Right renal pelvis (tissue), 4 donors: ENCODE measurements at places on chromosomes 3 and 15.

GRCh38 chr3:16837602-16838001 lies 47.2 kb upstream of the PLCL2 start:
- no peak for DNase-seq

DNA sequence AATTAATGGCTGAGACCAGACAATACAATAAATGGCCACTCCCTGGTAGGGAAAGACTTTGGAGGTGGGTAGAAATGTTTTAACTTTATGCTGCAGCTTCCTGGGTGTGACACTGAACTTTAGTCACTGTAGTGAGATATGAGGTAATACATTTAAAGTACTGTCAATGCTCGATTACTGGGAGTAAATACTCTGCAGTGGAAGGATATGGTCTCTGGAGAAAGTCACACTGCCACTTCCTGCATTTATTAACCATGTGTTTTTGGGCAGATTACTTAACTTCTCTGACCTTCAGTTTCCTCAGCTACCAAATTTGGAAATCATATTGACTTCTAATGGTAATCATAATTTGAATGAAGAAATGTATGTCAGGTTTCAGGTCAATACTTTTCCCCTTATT lies 317.1 kb upstream of the TGFBR2 start:
- DNase-seq, result no peak

- no peak for DNase-seq
Observed at GRCh38 chr15:39919748-39920509, at the start of gene GPR176. TSS of gene GPR176 (minus strand) at chr15:39920266. CDS start at chr15:39920026, 240 bp downstream.

- DNase-seq, result no peak
Observed at GRCh38 chr3:13280811-13281506, 139.2 kb downstream of the NUP210 start.

- DNase-seq, result no peak
Observed at GRCh38 chr3:21944251-21944650, 193.2 kb upstream of the ZNF385D start.

DNA sequence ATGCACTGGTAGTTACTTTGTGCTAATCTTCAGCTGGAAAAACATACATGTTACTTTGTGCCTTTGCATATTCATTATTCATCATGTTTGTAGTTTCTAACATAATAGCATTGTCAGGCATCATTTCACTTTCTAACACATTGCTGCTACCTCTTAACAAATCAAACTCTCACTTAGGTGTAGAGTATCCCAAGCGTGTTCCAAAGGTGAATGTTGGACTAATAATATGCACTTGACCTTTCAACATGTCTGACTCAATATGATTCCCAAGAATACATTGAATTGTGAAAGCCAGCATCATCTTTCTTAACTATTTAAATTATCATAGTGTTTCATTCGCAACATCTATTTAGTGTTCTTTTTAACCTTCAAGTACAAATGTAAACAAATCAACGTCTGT lies 211.6 kb downstream of the BBX start:
- DNase-seq, result no peak

- no peak for DNase-seq
Observed at GRCh38 chr3:14876921-14877333, 58.2 kb downstream of the FGD5 start.

GRCh38 chr3:35383719-35384555 lies 255.4 kb upstream of the ARPP21 start:
- DNase-seq, result no peak

GRCh38 chr15:79657722-79658121 lies 225.6 kb downstream of the MINAR1 start:
- no peak for DNase-seq

DNA sequence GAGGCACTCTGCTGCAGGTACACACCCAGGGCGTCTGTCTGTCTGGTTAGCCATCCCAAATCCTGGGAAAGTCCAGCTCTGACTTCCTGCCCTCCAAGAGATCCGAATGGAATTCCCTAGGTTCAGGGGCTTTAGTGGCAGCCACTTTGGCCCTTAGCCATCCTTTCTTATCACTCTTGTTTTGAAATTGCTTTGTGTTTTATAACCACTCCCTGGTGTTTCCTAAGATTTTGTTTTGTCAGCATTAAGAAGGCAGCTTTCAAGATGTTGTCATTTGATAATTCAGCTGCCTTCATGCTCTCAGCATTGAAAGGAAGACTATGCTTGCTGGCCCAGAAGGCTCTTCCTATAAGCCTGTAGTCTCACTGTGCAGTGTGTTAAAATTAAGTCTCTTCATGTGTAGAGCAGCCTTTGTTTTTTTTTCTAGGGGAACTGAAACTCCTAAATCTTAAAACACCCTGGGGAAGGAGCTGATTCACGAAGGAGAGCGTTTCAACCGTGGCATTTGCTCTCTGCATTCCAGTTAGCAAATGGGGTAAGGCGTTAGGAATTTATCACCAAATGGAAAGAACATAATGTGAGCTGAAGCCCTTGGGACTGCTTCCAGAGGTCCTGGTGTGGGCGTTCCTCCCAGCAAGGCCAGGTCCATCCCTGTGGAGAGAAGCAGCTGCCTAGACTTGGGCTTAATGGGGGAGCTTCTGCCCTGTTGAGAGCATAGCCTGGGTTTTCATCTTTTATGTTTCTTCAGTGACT lies 14.2 kb upstream of the CLEC3B start:
- no peak for DNase-seq

- DNase-seq, result no peak
Observed at GRCh38 chr15:36886191-36886590, 214.2 kb downstream of the MEIS2 start.

DNA sequence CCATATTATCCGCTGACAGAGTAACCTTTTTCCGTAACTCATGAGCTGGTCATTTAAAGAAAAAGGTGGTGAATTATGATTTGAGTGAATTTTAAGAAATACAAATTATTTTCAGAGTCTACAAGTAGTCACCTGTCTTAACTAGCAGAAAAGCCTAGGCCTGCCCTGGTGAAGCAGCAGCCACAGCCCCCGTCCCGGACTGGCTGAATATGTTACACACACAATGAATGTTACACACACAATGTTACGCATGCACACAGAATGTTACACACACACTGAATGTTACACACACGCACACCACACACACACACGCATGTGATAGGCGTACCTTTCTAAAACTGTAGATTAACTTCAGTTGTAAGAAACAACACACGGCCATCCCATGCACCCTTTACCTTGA lies 77.8 kb downstream of the VGLL4 start:
- DNase-seq, result no peak

GRCh38 chr3:169072494-169072893 lies 591.0 kb downstream of the MECOM start:
- no peak for DNase-seq

DNA sequence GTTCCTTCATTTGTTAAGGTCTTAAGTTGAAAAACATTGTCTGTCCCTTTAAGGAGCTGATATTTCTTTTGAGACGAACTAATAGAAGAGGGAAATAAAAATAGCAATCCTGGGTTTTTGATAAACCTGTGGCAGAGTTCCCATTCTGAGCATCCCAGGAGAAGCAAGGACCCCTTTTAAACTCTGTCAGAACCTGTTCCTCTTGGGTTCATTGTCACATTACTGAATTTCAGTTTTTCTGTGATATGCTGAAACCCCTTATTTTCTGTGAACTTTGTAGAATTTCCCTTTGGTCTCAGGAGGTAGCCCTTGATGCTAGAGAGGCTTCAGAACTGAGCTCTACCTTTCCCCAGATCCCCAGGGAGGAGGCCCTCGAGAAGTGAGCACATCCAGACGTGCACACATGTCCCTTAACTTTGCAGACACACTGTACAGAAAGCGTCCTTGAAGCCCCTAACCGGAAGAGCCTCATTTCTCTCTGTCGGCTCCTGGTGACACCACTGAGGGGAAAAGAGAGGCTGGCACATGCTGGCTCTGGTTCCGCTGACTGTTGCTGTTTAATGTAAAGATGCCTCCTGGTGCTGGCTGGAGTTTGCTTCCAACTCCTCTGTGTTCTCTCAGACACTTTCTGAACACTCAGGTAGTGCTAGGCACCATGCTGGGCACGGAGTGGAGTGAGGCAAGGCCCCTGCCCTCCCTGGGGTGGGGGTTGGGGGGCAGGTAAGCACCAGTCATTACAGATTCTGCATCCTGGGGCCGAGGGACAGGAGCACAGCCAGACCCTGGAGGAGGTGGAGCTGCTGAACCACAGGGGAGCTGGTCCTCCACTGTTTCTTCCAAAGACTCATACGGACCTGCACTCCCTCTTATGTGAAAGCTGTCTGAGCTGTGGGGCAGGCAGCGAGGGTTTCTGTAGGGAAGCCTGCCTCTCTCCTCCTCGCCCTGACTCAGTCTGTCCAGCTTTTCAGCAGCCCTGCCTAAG lies 77.5 kb downstream of the CHDH start:
- no peak for DNase-seq

DNA sequence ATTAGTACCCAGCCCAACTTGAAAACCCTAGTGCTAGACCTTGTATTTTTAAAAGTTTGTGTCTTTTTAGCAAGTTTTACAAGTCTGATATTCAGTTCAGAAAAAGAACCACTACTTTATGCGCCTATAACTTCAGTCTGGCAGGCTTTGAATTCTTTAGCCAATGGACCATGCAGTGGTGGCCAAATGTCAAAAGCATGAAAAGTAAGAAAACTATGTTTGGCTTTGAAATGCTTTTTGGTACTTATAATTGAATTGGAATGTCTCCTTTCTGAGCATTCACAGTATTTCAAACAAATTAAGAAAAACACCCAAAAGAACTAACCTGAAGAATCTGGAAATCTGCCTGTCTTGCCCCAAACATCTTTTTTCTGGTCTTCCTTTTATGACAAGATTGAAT lies 12.8 kb downstream of the WDR48 start:
- DNase-seq, result no peak

GRCh38 chr15:86060674-86061073 lies 19.0 kb upstream of the AGBL1 start:
- DNase-seq, result no peak

GRCh38 chr3:121736112-121736511 lies 13.4 kb downstream of the GOLGB1 start:
- DNase-seq, result no peak

DNA sequence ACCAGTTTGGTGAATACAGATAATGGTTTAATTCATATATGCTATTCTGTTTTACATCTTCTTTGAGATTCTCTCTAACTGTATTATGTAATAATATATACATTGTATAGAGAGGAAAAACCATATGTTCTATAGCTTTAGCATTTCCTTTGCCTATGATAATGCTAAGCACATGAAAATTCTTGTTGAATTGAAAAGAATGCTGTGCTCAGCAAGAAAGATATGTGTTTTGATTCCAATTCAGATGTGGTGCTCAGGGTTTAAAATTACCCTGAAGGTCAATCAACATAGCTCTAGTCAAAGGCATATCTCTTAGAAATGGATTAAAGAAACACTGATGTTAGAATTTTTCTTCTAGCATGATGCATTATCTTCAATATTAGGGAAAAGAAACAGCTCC lies 8.5 kb upstream of the TUSC7 start:
- DNase-seq, result no peak

DNA sequence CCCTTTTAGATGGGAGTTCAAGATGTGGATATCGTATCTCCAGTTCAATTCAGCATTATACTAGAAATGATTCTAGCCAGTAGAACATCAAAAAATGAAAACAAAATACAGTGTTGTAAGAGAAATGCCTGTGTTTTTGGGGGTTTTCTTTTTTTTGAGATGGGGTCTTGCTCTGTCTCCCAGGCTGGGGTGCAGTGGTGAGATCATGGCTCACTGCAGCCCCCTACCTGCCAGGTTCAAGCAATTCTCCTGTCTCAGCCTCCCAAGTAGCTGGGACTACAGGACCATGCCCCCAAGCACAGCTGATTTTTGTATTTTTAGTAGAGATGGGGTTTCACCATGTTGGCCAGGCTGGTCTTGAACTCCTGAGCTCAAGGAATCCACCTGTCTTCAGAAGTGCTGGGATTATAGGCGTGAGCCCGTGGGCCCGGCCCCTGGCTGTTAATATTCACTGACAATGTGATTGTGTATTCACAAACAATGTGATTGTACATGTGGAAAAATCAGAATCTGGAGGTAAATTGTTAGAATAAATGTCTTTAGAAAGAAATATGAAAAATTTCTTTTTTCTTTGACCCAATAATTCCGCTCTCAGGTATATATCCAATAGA lies 59.0 kb downstream of the ARIH1 start:
- DNase-seq, result no peak

GRCh38 chr15:100018191-100018590 lies 285.0 kb upstream of the LYSMD4 start:
- DNase-seq, result no peak

DNA sequence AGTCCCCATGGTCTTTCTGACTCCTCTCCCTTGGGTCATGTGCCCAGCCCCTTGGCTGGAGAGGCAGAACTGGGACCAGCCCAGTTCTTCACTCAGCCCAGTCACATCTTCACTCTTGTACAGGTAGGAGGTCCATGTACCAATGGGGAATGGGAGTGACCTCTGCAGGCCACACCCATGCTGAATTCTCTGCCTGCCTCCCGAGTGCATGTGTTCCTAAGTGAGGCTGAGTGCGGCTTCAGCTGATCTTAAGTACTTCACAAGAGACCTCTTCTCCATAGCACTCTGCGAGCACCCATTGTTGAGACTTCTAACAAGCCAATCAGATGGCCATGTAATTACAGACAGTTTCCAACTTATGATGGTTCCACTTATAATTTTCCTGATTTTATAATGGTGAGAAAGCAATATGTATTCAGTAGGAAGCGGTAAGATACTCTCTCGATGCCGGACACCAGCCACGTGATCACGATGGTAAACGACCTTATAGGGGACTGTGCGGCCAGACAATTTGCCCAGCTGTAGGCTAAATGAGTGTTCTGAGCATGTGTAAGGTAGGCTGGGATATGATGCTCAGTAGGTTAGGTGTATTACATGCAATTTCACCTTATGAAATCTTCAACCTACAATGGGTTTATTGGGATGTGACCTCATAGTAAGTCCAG lies 112.1 kb downstream of the KLF13 start:
- no peak for DNase-seq

GRCh38 chr15:64858021-64858575 lies 16.4 kb downstream of the PLEKHO2 start:
- no peak for DNase-seq

DNA sequence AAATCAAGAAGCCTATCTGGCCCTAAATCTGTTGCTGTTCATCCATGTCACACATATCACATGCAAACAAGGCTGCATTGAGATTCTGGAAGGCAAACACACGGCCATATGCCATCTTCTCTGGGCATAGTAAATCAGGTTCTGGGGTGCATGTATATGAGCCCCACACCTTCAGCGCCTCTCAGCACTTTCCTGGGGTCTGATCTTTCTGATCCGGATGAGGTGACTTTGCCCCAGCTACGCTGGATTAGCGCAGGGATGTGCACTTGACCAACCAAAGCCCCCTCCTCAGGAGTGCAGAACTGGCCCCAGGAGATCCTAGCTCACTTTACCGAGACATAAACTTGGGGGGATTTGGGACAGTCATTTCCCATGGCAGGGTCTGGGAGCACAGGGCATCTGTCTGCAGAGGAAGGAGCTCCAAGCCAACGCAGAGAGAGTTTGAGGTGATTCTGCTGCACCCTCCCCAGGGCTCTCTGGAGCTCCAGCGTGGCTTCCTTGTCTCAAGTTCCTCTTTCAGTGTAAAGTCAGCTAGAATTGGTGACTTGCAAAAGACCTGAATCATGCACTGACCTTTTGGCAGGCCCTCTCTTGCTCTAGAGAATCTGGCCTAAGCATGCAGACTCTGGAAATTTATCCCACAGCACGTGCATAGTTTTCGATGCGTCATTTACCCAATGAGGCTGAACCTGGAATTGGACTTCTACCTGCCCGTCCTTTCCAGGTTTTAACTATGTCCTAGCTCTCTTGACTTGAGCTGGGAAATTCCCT lies 63.5 kb upstream of the KLF13 start:
- no peak for DNase-seq

- no peak for DNase-seq
Observed at GRCh38 chr15:62641825-62642224, 400.7 kb upstream of the TPM1 start.
